ENCODE measurements at places on chromosomes 2 and 18.

GRCh38 chr2:69716555-69717120 is 25.3 kb upstream of the ANXA4 start:
- no peak for DNase-seq

- DNase-seq, result no peak
Observed at GRCh38 chr2:219017201-219017931, 23.9 kb downstream of the CFAP65 start.

DNA sequence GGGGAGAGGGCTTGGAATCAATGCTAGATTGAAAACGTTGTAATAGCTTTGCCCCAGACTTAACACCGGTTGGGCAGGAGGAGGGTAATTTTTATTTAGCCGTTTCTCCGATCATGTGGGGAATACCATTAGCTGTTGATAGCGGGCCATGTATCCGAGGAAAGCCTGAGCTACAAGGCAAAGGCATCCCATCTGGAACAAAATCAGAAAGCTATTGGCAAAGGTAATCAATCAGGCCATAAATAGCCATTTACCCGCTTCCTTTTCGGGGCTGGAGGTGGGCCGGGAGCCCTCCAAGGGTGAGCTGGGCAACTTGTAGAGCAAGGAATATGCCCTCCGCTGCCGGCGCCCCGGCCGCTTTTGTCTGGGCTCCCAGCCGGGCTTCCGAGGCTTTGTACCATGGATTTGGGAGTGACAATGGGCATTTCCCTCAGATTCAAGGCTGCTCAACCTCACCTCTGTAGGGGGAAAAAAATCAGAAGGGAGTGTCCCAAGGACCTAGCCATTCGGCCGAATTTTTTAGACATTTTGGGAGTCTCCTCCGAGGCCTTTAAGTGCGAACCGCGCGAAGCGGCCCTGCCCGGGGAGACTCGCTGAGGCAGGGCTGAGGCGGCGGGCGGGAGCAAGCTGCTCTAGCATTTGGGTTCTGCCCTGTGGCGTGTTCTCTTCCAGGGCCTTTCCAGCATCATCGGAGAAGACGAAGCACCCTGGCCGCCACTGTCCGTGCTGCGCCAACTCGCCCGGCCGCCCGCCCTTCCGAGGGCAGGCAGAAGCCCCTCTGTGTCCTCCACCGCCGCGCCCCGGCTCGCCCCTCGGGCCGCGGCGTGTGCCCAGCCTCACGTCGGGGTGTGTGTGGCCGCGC is 1.1 kb upstream of the HOXD9 start:
- no peak for DNase-seq

- DNase-seq, result no peak
Observed at GRCh38 chr18:48057018-48057417, 126.6 kb upstream of the SMAD2 start.

- no peak for DNase-seq
Observed at GRCh38 chr2:119429225-119429981, 2.3 kb upstream of the TMEM37 start.

DNA sequence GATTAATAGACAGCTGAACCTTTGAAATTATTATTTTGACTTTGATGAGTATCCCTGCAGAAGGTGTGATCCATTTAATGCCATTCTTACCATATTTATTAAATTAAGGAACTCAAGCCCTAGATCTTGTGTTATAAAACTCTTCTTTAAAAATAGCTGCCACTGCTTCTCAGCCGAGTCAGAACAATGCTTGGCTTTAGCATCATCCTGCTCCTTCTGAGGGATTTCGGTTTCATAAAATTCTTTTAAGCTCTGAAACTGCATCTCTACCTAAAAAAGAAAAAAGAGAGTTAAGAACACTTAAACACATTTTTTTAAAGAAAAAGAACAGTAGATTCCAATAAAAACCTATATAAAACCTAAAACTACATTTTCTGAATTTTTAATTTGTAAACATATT is 70.7 kb upstream of the TTN start:
- DNase-seq, result no peak

DNA sequence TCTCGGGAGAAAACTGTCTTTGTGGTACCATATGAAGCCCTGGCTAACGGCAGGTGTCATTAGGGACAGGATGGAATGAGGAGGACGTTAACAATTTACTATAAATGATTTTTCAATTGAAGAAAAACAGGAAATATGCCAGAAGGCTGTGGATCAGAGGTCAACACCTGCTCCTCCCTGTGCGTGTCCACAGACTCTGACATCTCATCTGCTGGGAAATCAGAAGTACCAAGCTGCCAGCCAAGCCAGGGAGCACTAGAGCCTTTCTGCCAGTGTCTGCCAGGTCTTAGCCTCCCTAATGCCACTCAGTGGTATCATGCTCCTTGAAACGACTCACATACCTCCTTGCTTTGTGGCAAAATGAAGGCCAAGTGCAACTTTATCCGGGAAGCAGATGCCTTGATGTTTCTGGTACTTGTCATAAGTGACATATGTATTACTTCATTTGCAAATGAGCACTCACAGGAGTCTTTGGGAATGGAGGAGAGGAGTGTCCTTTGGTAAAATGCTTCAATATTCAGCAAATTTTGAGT is 541.1 kb downstream of the SATB2 start:
- no peak for DNase-seq

DNA sequence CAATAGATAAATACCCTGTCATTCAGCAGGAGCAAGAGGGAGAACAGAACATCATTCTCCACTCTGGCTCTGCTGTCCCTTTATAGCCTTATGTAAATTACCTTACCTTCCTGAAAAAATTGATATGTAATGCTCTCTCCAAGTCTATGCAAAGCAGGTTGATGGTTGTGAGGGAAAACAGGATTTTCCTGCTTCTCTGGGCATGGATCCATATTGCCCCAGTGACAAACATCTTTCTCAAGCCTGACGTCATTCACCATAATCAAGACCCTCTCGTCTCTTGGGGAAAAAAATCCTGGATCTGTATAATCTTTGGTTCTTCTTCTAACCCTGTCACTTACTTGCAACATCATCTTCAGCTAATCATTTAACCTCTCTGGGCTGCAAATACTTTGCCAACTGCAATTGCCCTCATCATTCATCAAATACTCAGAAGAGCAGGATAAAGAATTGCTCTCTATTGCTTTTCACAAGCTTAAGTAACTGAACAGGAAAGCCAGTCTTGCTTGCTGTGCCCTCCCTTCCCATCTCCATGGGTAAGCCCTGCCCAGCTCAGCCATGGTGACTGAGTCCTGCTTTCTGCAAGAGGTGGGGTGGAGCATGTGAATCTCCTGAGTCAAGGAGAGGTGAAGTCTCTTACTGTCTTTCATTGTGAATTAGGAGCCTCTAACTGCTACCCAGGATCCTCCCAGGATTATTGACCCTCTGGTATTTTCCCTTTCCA is 123.7 kb upstream of the KLF7 start:
- DNase-seq, result no peak

Data from LoVo (cell line).